Omental fat pad (tissue), 4 donors: ENCODE measurements at places on chromosomes 3 and 15.

- peak; percentile 47 for DNase-seq
Measured at GRCh38 chr15:90004671-90005070, 3.5 kb downstream of the ZNF710 start.

- no peak for DNase-seq
Measured at GRCh38 chr3:179005213-179005612, 66.4 kb downstream of the ZMAT3 start.

- DNase-seq: no peak
Measured at GRCh38 chr15:101669744-101670143, 17.6 kb upstream of the TM2D3 start.

DNA sequence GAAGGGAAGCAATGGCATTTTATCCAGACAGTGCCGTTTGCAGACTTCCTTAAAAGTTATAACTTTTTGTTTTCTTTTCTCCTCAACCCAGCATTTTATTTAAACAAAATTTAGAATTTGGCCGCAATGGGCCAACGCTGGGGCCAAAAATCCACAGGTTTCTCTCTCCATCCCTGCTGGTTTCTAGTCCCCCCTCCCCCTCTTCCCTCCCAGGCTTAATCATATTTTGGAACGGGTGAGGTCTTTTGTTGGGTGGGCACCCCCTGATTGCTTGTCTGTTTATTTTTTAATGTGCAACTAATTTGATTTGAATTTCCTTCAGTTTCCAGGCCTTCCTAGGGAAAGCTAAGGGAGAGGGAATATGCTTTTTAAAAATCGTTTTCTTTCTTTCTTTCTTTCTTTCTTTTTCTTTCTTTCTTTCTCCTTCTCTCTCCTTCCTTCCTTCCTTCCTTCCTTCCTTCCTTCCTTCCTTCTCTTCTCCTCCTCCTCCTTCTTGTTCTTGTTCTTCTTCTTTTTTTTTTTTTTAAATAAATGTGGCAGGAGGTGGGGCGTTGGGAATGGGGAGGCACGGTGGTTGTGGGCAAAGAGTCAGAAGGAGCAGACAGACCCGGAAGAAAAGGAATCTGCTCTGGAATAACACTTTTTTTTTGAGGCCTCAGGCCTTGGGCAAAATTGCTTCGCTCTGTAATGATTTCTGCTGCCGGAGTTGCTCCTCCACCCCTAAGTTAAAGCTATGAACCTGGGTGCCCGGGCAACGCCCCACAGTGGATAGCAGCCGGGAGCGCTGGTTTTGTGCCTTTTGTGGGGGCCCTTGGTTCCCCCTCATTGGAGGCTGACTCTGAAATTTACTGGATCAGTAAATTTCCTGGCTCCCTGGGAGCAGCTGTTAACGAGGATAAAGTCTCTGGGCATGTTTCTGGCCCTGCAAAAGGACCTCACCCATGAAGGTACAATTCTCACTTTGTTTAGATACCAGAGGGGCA lies 1.9 kb downstream of the FNDC3B start:
- DNase-seq: no peak
